ENCODE measurements at places on chromosomes 2 and 18. TPM values are rescaled to one million over a fixed set of nuclear protein-coding genes. Genes with fewer than 3 reads are reported as not detected.

Gene SH3BP4
- total RNA-seq, result 45.8 TPM

Gene SERPINB13
- not detected for total RNA-seq

DNA sequence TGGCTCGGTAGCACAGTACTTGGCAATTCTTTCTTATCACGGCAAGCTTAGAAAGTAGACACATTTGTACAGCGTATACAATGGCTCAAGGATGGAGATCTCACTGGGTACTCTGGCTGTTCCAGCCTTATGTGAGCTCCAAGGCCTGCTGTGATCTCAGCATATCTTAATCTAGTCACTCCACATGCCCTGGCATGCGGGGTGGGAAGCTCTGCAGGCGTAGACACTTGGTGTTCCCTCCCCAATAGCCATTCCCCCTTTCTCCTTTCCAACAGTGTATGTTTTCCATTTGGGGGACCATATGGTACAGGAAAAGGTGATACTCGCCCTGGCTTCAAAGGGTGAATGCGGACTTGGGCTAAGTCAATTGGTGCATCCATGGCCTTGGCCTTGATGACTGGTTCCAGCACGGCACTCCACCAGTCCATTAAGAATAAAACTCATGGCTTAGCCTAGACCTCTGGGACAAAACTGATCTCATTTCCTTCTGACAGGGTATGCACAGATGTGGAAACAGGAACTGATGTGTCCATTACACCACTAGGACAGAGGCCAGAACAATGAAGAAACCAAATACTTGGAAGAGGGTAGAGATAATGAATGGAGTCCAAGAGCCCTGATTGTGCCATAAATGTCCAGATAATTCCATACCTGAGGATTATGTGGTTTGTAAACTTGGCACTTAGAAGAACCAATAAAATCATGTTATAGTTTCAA lies 28.4 kb downstream of the TGIF1 start:
- no peak for DNase-seq

DNA sequence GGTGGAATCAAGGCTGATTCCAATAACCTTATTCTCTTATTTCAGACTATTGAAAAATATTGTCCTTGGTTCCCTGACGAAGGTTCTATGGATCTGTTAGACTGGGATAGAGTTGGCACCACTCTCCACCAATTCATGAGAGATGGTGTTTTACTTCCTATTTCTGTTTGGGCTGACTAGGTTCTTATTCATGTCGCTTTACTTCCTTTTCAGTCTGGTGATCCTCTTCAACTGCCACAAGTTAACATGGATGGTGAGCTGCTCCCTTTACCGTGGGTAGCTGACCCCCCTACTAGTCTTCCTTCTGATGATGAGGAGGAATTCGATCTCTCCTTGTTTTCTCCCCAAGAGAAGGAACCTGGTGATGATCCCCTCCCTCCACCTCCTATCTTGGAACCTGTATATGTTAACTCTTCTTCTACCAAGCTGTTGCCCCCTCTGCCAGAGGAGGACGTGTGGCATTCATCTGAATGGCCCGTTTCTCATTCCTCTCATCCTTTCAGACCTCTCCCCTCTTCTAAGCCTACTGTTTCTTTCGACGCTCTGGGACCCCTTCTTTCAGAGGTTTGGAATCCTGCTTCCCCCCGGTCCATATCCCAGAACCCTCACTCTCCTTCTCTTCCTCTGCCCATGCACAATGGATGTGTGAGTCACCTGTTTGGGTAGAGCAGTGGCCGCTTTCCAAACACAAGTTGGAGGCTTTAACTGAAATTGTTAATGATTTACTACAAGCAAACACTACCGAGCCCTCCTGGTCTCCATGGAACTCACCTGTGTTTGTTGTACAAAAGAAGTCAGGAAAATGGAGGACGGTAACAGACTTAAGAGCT lies 13.5 kb upstream of the CNOT11 start:
- DNase-seq, result no peak

GRCh38 chr2:17388798-17389197 lies 129.4 kb downstream of the RAD51AP2 start:
- DNase-seq, result no peak

Data from H7 (cell line).